ENCODE measurements at places on chromosomes 3 and 15.

GRCh38 chr3:194773771-194774455 lies 88.2 kb downstream of the FAM43A start:
- DNase-seq, result no peak

GRCh38 chr15:63575312-63575711 lies 21.9 kb upstream of the FBXL22 start:
- DNase-seq, result no peak

DNA sequence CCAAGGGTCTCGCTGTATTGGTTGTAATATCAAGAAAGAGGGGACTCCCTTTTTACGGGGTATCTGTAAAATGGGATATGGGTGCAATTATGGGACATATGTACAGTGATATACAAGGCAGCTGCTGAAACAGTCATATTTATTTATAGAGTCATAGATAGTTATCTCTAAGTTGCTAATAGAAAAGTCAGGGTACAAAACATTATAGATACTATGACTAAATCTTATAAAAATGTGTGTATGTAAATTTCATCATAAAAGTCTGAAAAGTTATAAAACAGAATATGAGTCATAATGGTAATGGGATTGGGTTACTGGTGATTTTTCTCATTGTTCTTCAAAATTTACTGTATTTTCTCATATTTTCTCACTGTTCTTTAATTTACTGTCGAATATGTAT lies 344.9 kb upstream of the SLCO3A1 start:
- DNase-seq, result no peak

DNA sequence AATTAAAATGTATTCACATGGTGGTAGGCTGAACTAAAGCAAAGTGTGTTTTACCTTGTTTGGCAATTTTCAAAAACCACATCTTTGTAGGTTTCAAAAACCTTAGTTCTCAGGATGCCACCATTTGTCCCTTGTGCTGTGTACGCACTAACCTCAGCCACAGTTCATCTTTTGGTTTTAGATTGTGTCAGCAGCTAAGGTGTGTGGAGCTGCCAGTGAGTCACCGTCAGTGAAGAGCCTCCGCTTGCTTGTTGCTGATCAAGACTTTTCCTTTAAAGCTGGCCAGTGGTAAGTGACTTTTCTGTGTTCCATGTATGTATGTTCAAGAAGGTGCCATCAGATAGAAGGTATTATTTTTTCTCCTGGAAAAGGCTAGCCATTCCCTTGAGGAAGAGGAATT lies 21.1 kb downstream of the OXNAD1 start:
- peak; percentile 62 for DNase-seq

DNA sequence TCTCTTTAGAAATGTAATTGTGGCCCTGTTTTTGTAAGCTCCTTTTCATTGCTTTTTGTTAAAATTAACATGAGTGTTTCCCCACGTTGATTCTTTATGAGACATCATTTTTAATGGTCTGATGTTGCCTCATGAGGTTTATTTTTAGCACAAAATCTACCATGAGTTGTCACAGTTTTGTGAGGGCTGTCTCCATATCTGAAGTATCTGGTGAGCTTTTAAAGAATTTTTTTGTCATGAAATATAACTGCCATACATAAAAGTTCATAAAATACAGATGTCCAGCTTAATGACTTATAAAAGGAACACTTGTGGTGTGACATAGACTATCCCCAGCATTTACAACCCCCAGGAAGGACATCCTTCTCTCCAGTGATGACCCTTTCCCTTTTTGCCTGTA lies 34.3 kb upstream of the CEMIP start:
- no peak for DNase-seq

GRCh38 chr3:187021748-187022402 lies 91.5 kb downstream of the ST6GAL1 start:
- no peak for DNase-seq

GRCh38 chr3:73603762-73604171 lies 21.0 kb downstream of the PDZRN3 start:
- DNase-seq, result no peak

DNA sequence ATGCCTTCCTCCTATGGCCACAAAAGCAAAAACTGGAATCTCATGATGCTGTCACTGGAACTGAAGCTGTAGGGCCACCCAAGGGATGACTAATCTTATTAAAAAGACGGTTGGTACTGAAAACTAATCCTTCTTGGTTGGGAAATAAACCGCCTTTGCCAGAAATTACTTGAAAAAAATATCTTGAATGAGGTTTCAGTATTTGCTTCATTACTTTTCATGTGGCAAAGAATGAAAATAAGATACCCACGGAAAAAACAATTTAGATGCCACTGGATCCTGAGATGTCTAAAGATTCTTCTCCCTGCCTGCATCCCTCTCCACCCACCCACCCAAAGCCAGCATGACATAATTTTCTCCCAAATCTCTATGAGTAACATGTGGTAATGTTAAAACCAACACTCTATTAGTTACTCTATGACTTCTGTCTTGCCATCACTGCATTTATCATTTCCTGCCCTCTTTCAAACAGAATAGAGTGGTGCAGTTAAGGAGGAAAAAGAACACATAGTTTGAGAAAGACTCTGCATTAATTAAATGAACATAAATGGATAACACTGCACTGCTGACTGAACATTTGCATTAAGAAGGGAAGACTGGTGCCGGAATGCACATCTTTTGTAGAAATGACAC lies 111.8 kb upstream of the DPH6 start:
- DNase-seq, result no peak

DNA sequence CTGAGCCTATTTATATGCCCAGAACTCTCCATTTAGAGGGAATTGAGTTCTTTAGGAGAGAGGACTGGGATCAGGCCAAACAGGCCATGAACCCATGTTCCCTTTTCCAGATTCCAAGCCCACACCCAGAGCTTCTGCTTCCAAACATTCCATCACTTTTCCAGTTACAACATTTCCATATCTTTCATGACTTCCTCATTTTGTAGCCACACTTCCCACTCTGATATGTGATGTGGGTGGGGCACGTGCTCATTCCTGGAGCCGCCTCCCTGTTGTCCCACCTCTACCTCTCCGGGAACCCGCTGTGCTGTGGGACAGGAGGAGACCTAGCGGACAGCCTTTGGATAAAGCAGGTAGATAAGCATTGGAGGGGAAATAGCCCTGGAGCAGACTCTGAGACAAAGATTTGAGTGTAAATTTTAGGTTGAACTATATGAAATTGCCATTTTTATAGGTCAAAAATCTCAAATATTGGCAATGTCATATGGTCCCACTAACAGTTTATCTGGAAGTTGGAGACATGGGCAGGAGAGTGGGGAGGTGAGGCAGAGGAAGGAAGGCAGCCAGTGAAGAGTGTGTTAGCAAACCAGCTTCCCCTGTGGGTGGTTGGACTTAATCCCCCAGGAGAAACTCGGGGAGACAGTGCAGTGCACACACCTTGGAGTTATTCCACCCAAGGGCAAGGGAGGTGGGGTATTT lies 31.8 kb downstream of the CYP8B1 start:
- DNase-seq, result no peak

DNA sequence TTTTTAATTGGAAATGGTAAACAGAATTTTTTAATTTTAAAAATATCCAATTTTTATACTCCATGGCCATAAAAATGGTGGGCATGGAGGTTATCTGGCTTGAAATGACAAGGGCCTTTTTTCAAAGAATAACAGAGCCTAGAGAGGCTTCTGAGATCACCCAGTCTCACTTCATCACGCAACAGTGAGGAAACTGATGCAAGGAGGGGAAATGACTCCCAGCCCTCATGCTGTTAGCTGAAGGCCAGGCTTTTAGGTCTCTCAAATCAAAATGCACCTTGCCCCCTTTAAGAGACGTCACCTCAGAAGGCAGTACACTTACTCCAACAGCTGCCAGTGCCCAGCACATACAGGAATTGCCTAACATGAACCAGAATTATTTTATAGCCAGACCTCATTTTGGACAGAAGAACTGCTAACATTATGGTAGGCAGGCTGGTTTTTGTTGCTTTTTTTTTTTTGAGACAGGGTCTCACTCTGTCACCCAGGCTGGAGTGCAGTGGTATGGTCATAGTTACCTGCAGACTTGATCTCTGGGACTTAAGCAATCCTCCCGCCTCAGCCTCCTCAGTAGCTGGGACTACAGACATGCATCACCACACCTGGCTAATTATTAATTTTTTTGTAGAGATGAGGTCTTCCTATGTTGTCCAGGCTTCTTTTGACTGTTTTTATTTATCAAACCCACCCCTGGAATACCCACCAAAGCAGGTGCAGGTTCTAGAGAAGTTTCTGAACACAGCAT lies 9.1 kb downstream of the RAB43 start:
- DNase-seq, result no peak

DNA sequence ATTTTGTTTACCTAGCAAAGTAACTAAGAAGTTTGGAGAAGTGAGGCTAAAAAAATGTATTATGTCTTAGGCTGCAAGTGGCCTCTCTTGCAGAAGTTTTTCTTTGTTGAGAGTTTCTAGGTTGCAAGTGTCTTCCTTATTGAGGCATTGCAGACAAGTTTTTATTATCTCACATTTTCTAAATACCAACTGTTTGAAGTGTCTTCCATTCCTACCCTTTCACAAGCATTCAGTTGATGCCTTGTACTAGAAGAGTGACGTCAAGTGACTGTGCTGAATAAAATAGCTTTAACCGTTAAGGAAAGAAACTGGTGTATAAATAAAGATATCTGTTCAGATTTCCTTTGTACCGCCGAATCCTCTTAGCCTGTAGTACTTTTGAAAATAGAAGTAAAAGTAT lies 123.3 kb downstream of the ALCAM start:
- DNase-seq, result no peak

DNA sequence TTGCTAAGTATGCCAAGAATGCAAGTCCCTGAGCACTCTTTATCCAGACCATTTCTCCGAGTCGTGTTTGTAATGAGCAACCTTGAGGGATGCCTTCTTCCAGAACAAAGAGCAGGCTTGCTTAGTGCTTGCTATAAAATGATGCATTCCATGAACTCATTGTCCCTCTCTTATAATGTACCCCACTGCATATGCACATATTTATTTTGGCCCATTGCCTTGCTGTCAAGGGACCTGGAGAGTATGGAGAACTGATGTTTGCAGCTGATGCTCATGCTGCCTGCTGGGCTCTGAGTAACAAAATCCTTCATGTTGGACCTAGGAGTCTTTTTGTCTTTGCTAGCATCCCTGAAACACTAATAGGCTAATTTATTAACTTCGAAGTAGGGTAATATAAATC lies 97.8 kb upstream of the AADACL2 start:
- no peak for DNase-seq

DNA sequence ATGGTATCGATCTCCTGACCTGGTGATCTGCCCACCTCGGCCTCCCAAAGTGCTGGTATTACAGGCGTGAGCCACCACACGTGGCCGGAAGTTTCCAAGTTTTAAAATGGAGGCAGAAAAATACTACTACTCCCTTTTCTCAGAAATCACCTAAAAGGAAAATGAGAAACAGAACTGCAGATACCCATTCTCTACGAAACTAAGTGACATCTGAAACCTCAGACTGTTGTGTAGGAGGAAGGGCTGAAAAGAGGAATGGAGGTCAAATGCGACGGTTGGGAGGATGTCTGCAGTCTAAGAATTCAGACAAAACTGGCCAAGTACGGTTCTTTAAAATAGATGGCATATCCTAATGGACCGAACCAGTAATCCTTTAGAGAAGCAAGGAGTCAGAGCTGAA lies 24.1 kb downstream of the WDR48 start:
- no peak for DNase-seq

DNA sequence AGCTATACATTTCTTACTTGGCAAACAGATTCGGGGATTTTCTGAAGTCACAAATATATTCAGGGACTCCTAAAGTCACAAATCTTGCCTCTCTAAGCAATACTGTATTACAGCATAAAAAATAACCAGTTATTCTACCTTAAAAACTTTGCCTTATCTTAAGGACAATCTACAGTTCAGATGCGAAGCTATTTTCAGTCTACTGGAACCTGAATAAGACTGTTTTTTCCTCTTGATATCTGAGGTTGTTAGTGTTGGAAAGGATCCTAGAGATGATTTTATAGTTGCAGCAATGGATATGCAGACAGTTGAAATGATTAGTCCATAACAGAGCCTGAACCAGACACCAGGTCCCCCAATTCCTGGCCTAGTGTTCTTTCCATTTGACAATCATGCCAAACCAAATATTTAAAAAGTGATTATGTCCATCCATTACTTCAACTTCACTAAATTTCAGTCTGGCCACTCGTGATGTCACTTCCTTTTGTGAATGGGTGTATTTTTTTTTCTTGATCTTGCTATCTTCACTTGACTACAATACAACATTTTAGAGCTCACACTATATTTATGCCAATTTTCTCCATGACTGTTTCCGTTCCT lies 1.8 kb downstream of the HDGFL3 start:
- no peak for DNase-seq

DNA sequence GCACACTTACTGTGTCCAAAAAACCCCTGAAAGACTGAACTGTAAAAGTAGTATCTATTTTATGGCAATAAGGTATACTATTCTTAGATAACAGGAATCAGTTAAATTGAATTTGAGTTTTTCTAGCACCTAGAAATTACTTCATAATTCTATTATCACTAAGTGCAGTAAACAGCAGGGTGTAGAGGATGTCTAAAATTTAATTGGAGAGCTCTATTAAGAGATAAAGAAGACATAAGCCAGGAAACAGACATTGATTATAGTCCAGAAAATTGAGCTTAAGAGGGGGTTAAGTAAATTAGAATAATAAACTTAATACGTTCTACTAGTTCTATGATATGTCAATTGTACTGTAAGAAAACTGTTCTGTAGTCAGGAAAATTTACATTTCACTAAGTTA lies 403.5 kb upstream of the CBLB start:
- DNase-seq, result no peak

All from T follicular helper cell (primary cell).